ENCODE measurements at places on chromosomes 7 and 10. TPM values are rescaled to one million over a fixed set of nuclear protein-coding genes. Genes with fewer than 3 reads are reported as not detected.
A peak's percentile ranks its signal among the peaks of the same experiment; 100 is the strongest.

GRCh38 chr10:101397140-101397539, 43.2 kb downstream of the BTRC start:
- DNase-seq: peak; percentile 50

GRCh38 chr7:148262721-148263229, 327.8 kb upstream of the C7orf33 start:
- peak; percentile 83 for DNase-seq

- DNase-seq: no peak
Observed at GRCh38 chr7:48525736-48526732, 354.8 kb downstream of the ABCA13 start.

DNA sequence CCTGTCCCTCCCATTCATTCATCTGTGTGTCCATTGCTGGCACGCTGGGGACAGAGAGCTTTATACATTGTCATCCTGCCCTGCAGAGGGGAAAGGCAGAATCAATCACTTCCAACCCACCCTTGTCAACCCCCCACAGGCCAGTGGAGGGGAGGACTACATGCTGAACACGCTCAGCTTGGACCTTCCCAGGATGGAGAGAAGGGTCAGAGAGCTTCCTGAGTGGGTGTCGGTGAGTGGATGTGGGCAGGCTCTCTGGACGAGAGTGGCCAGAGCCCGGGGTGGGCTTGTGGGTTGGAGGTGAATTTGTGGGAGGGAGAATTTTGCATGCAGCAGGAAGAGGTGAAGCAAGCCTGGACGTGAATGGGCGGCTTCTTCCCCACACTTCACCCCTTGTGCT, 93.9 kb downstream of the DNAJB6 start:
- no peak for DNase-seq

DNA sequence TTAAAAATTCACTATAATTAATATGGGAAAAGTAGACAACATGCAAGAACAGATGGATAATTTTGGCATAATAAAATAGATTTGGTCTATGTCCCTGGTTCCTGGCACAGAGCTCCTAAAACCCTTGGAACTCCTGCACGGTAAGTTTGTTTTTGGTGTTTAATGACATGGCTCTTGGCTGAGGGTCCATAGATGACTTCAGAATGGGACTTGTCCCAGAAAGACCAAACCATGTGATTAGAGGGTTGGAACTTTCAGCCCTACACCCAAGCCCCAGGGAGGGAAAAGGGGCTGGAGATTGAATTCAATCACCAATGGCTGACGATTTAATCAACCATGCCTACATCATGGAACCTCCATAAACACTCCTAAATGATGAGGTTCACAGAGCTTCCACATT, 12.6 kb upstream of the GSDME start:
- peak; percentile 68 for DNase-seq

- no peak for DNase-seq
Observed at GRCh38 chr10:44702531-44702930, 208.6 kb upstream of the TMEM72 start.

GRCh38 chr10:114034923-114035645, 8.6 kb upstream of the ADRB1 start:
- DNase-seq: no peak

- DNase-seq: no peak
Observed at GRCh38 chr10:59991661-59992060, 85.3 kb upstream of the CCDC6 start.

DNA sequence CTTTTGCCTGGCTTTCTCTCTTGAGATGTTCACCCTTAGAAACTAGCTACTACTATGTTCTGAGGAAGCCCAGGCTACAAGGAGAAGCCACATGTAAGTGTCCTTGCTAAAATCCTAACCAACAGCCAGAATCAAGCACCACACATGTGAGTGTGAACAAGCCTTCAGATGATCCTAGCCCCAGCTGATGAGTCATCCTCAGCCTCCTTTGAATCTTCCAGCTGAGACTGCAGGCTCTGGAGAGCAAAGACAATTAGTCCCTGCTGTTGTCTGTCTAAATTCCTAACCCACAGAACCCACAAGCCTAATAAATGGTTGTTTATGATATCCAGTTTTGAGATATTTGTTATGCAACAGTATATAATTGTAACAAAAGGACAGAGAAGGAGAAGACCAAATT, 92.8 kb upstream of the TAC1 start:
- DNase-seq: no peak

- DNase-seq: no peak
Observed at GRCh38 chr10:97319671-97320479, 804 bp downstream of the FRAT1 start.

GRCh38 chr10:131726967-131727366, 173.8 kb upstream of the PPP2R2D start:
- no peak for DNase-seq

DNA sequence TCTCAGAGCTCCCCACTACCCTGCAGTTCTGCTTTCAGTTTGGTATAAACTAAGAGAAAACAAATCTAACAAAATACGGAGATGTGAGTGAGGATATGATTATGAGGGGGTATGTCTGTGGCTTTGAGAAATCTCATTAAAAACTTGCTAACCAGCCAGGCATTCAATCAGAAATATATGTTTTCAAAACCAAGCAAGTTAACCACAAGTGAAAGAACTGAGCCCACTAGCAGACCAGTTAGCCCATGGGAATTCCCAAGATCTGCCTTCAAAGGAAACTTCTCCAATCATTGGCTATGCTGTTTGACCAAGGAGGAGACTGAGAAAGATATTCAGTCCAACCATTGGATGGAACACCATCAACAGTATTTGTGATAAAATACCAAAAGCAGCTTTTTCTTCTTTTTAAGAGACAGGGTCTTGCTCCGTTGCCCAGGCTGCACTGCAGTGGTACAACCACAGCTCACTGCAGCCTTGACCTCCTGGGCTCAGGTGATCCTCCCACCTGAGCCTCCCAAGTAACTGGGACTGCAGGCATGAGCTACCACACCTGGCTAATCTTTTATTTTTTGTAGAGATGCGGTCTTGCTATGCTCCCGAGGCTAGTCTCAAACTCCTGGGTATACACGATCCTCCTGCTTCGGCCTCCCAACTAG, 41.2 kb downstream of the FGFR2 start:
- no peak for DNase-seq

- DNase-seq: peak; percentile 60
Observed at GRCh38 chr7:91082852-91083495, 181.3 kb upstream of the FZD1 start.

- DNase-seq: peak; percentile 37
Observed at GRCh38 chr7:25486656-25487055, 258.4 kb upstream of the NPVF start.

RARRES2 gene
- 70.6 TPM for polyA plus RNA-seq

OR13A1 gene
- polyA plus RNA-seq: not detected

PAPOLB gene
- polyA plus RNA-seq: 0.04 TPM

Data from muscle of back (tissue), 13 donors.